ENCODE measurements at places on chromosomes 2 and 18. TPM values are rescaled to one million over a fixed set of nuclear protein-coding genes. Genes with fewer than 3 reads are reported as not detected.

GRCh38 chr2:172965433-172966212 is 110.0 kb upstream of the MAP3K20 start:
- H3K4me1 ChIP-seq = peaks cover 25% of the 10 kb centered on the region
- H3K36me3 ChIP-seq = no peaks in the 10 kb centered on the region
- H3K4me3 ChIP-seq = no peak overlapping the region
- H3K27ac ChIP-seq = no peak overlapping the region
- peak; percentile 39 for DNase-seq

- peaks cover 43% of the 10 kb centered on the region for H3K4me1 ChIP-seq
- H3K4me3 ChIP-seq = no peak overlapping the region
- no peak overlapping the region for H3K27ac ChIP-seq
Observed at GRCh38 chr18:58271770-58272169, 227.7 kb downstream of the NEDD4L start.

Gene ADCY3
- total RNA-seq = 76.2 TPM

DNA sequence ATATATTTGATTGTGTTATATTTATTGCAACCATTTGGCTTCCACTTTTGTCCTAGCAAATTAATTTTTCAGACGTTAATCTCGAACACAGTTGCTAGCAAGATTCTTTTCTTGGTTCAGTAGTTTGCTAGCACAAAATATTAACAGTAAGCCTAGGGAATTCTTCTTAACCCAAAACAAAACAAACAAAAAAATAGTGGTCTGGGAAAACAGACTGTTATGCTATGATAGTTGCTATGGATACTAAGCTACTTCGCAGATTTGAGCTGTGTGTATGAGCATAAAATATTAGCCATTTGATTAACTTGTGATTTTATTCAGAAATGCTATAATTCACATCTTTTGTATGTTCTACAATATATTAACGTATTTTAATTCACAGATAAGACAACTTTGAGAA is 541.5 kb upstream of the NETO1 start:
- no peak overlapping the region for H3K4me3 ChIP-seq
- DNase-seq = no peak
- no peak overlapping the region for H3K27ac ChIP-seq
- peaks cover 3% of the 10 kb centered on the region for H3K27me3 ChIP-seq
- no peaks in the 10 kb centered on the region for H3K36me3 ChIP-seq

Gene TUBA4B
- not detected for total RNA-seq

Gene ENOSF1
- total RNA-seq = 9.7 TPM

Gene GPR39
- 1.0 TPM for total RNA-seq

DNA sequence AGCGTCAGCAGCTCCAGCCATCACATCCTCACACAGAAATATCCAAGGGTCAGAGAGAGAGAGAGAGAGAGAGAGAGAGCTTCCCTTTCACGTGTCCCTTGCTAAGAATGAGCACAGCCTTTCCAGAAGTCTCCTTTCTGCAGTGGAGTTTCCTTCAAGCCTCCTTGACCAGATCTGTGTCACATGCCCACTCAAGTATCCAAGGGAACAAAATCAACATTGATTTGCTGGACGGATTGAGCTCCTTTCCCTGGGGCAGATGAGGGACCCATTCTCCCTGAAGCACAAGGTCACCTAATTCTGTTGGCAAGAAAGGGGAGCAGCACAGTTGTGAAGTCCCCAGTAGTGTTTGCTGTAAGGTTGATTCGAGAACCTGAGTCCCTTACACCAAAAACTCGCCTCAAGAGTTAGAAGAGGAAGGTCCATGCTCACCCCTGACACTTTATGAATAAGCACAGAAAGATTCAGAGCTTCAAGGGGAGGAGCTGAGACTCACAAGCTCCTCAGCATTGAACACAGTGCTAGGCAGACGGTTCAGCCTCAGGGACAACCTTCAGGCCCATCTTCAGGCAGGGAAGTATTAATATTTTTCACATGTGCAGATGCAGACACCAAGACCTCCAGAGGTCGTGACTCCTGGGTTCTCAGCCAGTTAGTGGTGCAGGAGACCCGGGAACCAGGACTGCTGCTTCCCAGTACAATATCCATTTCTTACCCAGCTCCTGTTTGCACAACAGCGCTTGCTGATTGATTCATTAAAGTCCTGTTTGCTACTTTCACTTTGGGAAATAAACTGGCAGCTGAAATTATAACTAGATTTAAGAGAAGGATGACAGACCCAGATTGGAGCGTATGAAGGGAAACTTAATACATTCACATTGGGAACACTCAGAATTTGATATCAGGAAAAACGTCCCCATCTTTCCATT is 38.2 kb upstream of the MARCO start:
- no peaks in the 10 kb centered on the region for H3K4me1 ChIP-seq
- H3K27ac ChIP-seq = no peak overlapping the region
- DNase-seq = no peak
- H3K36me3 ChIP-seq = no peaks in the 10 kb centered on the region

- H3K36me3 ChIP-seq = peaks cover 5% of the 10 kb centered on the region
- no peak overlapping the region for H3K4me3 ChIP-seq
- H3K27ac ChIP-seq = no peak overlapping the region
- peaks cover 2% of the 10 kb centered on the region for H3K27me3 ChIP-seq
- peaks cover 44% of the 10 kb centered on the region for H3K4me1 ChIP-seq
Observed at GRCh38 chr2:168692132-168692744, 110.2 kb upstream of the NOSTRIN start.

Gene IL36B
- not detected for total RNA-seq

- H3K36me3 ChIP-seq = peaks cover 26% of the 10 kb centered on the region
- peak overlapping the region; percentile 1 for H3K27ac ChIP-seq
- DNase-seq = no peak
- H3K4me1 ChIP-seq = peaks cover 11% of the 10 kb centered on the region
- H3K27me3 ChIP-seq = no peaks in the 10 kb centered on the region
Observed at GRCh38 chr2:106159866-106160785, 34.0 kb downstream of the UXS1 start.

- no peak overlapping the region for H3K27ac ChIP-seq
- peaks cover 8% of the 10 kb centered on the region for H3K27me3 ChIP-seq
- H3K4me3 ChIP-seq = no peak overlapping the region
- H3K36me3 ChIP-seq = peaks cover 8% of the 10 kb centered on the region
- no peaks in the 10 kb centered on the region for H3K4me1 ChIP-seq
Observed at GRCh38 chr2:239049421-239050251, 201.8 kb downstream of the TWIST2 start.

GRCh38 chr2:201618744-201619662 is 24.3 kb downstream of the TMEM237 start:
- peaks cover 4% of the 10 kb centered on the region for H3K27me3 ChIP-seq
- DNase-seq = peak; percentile 27
- H3K4me3 ChIP-seq = no peak overlapping the region
- peaks cover 8% of the 10 kb centered on the region for H3K36me3 ChIP-seq

Gene COX7A2L
- total RNA-seq = 98.8 TPM

DNA sequence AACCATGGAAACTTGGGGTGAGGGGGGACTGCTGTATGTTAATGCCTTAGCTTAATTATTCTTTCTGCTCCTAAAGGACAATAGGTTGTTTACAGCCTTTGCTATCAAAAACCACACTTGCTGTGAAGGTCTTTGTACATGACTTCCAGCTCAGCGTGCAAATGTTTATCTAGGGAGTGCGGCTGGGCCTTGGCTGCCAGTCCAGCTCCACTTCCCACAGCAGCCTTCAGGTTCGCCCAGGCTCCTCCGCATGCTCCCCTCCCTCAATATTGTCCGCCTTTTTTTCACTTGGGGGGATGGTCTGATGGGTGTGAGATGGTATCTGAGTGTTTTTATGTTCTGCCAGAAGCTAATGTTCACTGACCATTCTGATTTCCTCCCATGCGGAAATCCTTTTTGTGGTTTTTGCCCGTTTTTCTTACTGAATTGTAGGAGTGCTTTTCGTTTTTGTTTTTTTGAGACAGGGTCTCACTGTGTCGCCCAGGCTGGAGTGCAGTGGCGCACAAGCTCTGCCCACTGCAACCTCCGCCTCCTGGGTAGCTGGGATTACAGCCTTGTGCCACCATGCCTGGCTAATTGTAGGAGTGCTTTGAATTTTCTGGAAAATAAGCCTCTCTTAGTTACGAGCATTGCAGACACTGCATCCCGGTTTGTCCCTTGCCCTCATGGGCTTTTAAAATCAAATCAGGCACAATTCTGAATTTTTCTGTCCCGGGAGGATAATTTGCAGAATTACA is 28.8 kb downstream of the SH3BP4 start:
- DNase-seq = no peak
- H3K27me3 ChIP-seq = peaks cover 8% of the 10 kb centered on the region
- peaks cover 33% of the 10 kb centered on the region for H3K4me1 ChIP-seq
- peaks cover 4% of the 10 kb centered on the region for H3K36me3 ChIP-seq
- H3K27ac ChIP-seq = peak overlapping the region; percentile 0
- H3K4me3 ChIP-seq = peak overlapping the region; percentile 9

Gene MARCHF4
- total RNA-seq = 26.1 TPM

Gene TDRD15
- total RNA-seq = not detected

Gene RIT2
- not detected for total RNA-seq

Gene LYG1
- 1.2 TPM for total RNA-seq

DNA sequence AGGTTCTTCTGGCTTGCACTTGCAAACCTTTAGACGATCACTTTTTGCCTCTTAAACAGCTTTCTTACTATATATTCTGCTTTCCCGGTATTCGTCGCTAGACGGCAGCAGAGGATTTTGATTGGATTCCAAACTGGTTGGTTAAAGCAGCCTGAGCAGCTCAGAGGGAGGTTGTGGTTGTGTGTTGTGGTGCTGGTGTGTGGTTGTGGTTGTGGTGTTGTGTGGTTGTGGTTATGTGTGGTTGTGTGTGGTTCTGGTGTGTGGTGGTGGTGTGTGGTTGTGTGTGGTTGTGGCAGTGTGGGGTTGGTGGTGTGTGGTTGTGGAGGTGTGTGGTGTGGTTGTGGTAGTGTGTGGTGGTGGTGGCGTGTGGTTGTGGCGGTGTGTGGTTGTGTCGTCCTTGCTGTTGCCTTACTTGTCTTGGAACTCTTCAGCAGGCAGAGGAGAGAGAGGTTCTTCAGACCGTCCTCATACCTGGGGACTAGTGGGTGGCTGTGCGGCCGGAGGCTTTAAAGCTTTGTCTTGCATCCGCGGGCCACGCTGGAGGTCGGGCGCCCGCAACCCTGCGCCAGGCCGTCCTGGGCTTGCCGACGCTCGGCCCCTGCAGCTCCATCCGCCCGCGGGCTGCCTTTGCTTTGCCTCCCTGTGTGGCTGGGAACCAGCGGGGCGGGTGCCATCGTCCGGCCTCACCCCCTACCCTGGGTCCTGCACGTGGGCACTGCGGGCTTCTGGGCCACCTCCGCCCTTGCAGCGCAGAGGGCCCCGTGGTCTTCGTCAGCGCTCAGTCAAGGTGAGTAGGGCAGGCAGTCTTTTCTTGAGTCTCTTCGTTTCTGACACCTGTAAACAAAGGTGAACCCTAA is 190.8 kb downstream of the ARHGAP28 start:
- H3K36me3 ChIP-seq = peaks cover 13% of the 10 kb centered on the region
- H3K27me3 ChIP-seq = peaks cover 2% of the 10 kb centered on the region
- H3K27ac ChIP-seq = no peak overlapping the region

DNA sequence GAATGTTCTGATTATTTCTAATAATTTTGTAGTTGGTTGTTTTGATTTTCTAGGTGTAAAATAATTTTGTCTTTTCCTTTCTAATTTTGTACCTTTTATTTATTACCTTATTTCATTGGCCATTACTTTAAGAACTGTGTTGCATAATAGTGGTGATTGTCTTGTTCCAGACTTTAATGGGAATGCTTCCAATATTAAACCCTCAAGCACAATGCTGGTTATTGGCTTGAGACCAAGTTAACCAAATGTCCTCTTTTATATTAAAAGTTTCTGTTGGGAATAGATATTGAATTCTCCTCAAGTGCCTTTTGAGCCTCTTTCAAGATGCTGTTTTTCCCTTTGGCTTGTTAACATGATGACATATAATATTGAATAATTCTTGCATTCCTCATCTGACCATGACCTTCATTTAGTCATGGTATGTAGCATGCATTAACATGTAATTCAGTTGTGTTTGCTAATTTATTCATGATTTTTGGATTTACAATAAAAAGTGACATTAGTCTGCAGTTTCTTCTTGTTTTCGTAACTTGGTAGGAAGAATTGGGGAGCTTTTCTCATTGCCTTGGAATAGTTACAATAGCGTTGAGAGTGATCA is 141.7 kb downstream of the DIS3L2 start:
- no peaks in the 10 kb centered on the region for H3K27me3 ChIP-seq
- H3K27ac ChIP-seq = no peak overlapping the region
- no peak overlapping the region for H3K4me3 ChIP-seq
- H3K4me1 ChIP-seq = no peaks in the 10 kb centered on the region

- DNase-seq = no peak
Observed at GRCh38 chr2:72754628-72755320, 71.1 kb downstream of the EXOC6B start.

GRCh38 chr2:232236200-232236599 is 142.4 kb upstream of the ALPP start:
- no peaks in the 10 kb centered on the region for H3K27me3 ChIP-seq
- peaks cover 8% of the 10 kb centered on the region for H3K36me3 ChIP-seq
- no peak overlapping the region for H3K4me3 ChIP-seq

GRCh38 chr2:134224005-134224404 is 29.9 kb upstream of the MGAT5 start:
- no peak overlapping the region for H3K27ac ChIP-seq
- no peaks in the 10 kb centered on the region for H3K27me3 ChIP-seq
- no peak for DNase-seq
- H3K4me1 ChIP-seq = peaks cover 10% of the 10 kb centered on the region
- H3K36me3 ChIP-seq = peaks cover 7% of the 10 kb centered on the region

Gene MRPL53
- 63.9 TPM for total RNA-seq

Gene EMX1
- total RNA-seq = 0.54 TPM

DNA sequence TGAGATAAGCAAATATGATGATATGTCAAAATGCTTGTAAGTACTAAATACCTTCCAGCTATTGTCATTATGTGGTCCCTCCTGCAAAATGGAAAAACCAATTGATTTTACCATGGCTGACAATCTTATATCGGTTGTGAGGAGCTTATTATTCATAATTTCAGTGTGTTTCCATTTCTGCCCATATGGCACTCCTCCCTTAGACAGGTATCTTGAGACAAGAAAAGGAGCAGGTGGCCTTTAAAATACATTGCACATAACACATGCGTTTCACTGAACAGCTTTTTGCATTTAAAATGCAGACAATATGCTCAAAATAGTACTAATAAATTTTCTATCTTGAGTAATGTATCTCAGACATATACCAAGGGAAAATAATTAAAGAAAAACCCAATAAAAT is 60.2 kb upstream of the SH3RF3 start:
- H3K36me3 ChIP-seq = peaks cover 14% of the 10 kb centered on the region
- H3K27ac ChIP-seq = peak overlapping the region; percentile 69
- DNase-seq = no peak
- H3K27me3 ChIP-seq = peaks cover 16% of the 10 kb centered on the region

Gene ZNF804A
- 23.1 TPM for total RNA-seq

DNA sequence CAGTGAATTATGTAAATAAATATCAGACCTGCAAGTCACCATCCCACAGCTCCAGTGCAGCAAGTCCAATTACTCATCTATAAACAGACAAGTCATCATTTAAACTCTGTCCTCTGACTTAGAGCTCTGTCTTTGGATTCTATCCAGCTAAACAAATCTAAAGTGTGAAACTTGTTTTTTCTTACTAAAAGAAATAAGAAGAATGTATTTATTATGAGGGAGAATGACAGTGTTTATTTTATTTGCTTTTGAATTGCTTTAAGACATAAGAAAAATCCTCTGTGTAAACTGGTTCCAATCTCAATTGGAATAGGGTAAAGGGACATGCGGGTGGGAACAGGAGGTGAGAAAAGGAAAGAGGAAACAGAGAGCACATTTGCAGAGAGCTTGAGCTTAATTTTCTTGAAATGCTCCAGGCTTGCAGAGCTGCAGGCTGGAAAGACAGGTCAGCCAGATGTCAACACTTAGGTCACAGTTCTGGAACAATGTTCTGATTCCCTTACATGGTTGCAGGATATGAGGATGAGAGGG is 355.8 kb downstream of the MEIS1 start:
- no peak overlapping the region for H3K4me3 ChIP-seq
- H3K27ac ChIP-seq = no peak overlapping the region
- H3K36me3 ChIP-seq = no peaks in the 10 kb centered on the region
- H3K27me3 ChIP-seq = no peaks in the 10 kb centered on the region
- H3K4me1 ChIP-seq = peaks cover 10% of the 10 kb centered on the region
- DNase-seq = no peak

All from glutamatergic neuron (in vitro differentiated cells).